Spleen (tissue), 13 donors: ENCODE measurements at places on chromosomes 16 and 17. TPM values are rescaled to one million over a fixed set of nuclear protein-coding genes. Genes with fewer than 3 reads are reported as not detected.

CLEC3A gene
- not detected for total RNA-seq

GP1BA gene
- 1.8 TPM for total RNA-seq

NPIPA8 gene
- 64.6 TPM for total RNA-seq

TEKT1 gene
- total RNA-seq = not detected

KRT17 gene
- not detected for total RNA-seq

GRCh38 chr17:2383628-2384167, 17.2 kb downstream of the MNT start:
- no peak for DNase-seq
- no peak overlapping the region for H3K4me3 ChIP-seq
- H3K27ac ChIP-seq = no peak overlapping the region
- H3K27me3 ChIP-seq = no peaks in the 10 kb centered on the region
- H3K4me1 ChIP-seq = peaks cover 6% of the 10 kb centered on the region
- H3K36me3 ChIP-seq = peaks cover 4% of the 10 kb centered on the region

DNA sequence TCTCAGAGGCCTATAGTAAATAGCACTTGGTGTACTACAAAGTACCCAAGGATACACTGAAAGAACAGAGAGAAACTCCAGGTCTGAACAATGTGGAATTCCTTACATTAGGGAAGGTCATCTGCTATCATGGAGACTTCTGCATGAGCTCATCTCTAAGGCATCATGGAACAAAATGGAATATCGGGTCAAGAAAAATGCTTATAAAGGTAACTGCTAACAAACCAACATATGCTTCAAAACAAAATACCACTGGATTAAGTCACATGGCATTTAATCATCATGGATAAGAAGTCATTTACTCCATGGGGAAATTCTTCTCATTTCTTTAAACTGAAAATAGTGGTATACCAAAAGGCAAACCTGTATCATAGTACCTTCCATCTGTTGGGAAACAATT, 34.2 kb downstream of the TXNDC11 start:
- no peaks in the 10 kb centered on the region for H3K27me3 ChIP-seq
- no peak overlapping the region for H3K4me3 ChIP-seq
- peaks cover 39% of the 10 kb centered on the region for H3K36me3 ChIP-seq
- peaks cover 22% of the 10 kb centered on the region for H3K4me1 ChIP-seq

- H3K4me1 ChIP-seq = no peaks in the 10 kb centered on the region
- no peak for DNase-seq
- no peak overlapping the region for H3K27ac ChIP-seq
- no peak overlapping the region for H3K4me3 ChIP-seq
Observed at GRCh38 chr17:43784628-43785101, 4.4 kb downstream of the CFAP97D1 start.
